CD8-positive, alpha-beta T cell (primary cell): ENCODE measurements at places on chromosomes 3 and 15.

- DNase-seq: no peak
Observed at GRCh38 chr15:55247311-55247710, 42.3 kb downstream of the RAB27A start.

DNA sequence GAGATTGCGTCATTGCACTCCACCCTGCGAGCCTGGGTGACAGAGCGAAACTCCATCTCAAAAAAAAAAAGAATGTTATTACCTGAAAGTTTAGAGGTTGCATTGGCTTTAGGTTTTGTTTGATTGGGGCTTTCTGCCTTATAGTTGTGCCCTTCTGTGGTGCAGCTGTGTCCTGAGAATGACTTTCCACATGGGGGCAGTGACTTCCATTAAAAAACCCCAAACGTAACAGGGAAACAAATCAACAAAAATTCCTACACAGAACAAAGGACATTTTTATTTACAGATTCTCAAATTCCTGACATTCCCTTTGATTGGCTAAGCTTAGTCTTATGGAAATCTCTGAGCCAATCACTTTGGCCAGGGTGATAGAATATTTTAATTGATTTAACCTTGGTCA is 154.1 kb upstream of the GPR149 start:
- no peak for DNase-seq

DNA sequence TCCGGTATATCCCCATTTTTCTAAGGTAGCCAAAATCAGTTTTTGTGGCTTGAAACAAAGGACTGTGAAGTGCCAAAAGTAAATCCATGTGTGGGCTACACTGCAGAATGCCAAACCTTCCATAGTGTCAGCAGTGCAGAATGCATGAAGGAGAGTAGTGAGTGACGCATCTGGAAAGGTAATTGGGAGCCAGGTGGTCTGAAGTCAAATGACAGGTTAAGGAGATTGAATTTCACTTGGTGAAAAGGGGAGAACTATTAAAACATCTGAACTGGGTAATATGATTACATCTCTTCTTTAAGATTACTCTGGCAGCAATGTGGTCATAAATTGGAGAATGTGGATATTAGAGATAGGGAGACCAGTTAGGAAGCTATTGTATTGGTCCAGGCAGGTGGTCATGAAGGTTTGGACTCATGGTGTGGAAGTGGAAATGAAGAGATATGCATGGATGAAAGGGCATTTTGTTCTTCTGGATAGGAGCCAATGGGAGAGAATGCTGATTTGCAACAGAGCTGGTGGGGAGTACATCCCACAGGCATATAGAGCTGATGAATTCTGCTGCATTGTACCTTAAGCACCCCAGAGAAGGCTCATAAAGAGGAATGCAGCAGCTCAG is 118.2 kb downstream of the ECT2 start:
- DNase-seq: no peak

DNA sequence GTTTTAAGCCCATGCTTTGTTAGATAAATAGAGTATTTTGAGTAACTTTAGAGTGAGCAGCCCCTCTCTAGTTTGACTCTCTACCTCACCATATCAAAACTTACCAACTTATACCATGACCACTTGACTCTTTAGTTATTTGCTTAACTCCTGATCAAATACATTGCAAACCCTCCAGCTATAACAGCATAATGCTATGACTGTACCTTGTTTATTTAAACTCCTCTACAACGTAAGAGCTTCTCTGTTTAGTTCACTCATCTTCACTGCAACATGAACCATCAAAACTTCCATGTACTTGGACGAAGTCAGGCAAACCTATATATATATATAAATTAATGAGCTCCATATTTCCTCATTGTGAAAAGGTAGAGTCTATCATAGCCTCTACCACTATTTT is 218.2 kb downstream of the DPH6 start:
- no peak for DNase-seq

DNA sequence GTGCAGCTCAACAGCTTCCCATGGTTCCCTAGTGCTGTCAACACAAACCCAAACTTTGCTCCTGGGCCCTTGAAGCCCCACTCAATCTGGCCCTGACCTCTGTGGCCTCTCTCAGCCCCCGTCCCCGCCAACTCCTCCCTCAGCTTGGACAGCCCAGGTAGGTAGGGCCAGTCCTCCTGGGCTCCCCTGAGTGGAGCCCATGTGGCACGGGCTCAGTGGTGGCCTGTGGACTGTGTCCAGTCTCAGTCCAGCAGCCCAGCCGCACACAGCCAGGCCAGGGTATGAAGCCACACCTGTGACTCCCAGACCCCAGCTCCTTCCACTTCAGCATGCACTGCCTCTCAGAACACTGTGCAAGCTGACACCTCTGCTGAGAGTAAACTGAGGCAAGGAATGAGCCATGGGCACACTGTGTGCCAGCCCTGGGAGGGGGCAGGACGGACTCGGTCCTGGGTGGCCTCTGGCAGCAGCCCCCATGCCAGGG is 11.5 kb downstream of the PLXND1 start:
- no peak for DNase-seq

DNA sequence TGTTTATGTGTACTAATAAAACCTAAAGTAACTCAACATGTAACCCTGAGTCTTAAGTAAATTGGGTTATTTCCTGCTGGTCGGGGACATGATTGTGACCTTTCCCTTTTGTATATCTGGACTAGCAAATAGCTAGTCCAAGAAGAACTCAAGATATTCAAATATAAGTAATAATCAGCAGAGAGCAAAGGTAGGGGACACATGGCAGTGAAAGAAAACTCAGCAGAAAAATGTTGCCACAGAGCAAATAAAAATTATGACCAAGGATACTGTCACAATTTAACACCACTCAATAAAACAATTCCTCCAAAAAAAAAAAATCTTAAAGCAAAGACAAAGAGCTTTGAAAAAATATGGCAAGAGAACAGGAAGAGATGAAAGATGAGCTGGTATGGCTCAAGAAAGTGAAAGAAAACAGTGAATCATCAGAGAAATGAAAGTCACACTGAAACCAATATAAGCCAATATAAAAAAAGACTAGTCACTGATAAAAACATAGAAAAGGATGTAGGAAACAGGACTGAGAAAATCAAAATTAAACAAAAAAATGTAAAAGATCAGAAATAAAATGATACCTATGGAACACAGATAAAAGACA is 43.4 kb downstream of the HLTF start:
- no peak for DNase-seq

DNA sequence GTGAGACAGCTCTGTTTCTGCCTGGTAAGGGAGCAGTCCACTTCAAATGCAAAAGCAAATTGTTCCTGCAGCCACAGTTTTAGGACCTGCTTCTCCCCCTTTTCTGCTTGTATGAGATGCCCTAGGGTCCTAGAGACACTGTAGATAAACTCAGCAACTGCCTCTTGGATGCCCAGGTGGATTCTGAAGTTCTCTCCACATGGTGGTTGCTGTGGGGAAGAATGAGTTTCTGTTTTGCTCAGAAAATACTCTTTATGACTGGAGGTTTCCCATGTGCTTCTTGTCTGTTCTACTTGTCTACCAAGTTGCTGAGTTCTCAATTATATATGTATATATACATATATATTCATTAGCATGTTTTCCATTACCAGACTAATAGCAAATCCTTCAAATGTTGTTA is 5.6 kb upstream of the ZNF80 start:
- DNase-seq: no peak

DNA sequence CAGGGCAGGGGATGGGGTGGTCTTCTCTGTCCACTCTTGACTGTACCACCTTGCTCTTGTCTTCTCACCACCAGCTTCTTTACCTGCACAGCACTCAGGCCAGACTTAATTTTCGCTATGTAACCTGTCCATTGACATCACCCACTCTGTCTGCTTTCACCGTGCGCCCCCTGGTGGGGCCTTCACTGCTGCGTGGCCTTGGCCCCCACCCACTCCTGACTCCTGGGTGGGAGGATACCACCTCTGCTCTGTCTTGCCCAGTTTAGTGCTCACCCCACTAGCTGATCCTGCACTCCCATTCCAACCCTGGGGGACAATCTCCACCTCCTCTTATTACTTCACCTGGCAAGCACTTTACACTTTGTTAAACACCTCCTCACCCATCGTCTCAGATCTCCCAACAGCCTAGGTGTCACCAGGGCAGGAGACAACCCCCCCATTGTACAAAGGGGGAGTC is 17.7 kb downstream of the PTH1R start:
- peak; percentile 66 for DNase-seq

DNA sequence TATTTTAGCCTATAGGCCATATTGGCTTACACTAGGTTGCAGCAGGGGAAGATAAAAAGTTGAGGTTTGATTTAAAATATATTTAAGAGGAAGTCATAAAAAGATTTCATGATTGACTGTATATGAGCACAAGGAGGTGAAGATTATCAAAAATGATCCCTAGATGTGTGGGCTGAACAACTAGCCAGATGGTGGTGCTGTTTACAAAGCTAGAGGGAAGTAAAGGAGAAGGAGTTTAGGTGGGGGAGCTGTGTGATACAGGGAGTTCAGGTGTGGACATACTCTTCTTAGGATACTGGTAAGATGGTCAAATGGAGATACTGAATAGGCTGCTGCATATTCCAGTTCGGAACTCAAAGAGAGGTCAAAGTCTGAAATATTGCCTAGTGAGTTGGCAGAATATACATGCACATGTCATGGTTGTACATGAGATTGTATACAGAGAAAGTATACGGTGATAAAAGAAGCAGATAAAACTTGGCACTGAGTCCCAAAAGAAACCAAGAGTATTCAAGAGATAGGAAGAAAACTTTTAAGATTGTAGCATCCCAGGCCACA is 727.8 kb downstream of the NLGN1 start:
- no peak for DNase-seq

- DNase-seq: peak; percentile 6
Observed at GRCh38 chr3:142180761-142181362, 31.5 kb upstream of the TFDP2 start.

DNA sequence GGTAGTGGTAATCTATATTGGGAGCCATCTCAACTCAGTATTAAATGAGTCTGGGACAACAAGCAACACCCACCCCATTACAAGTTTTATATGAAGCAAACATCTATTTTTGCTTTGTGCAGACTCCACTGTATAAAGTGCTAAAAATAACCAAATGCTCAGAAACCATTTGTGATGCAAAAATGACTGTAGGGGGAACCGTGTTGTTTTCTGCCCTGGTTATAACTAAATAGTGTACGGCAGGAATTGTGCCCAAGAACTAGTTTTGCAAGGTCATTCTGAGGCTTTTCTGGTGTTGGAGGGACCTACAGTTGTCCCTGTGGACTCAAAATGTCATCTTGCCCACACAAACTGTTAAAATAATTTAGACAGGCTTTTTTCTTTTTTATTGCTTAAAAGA is 88.3 kb downstream of the ITPR1 start:
- DNase-seq: no peak

DNA sequence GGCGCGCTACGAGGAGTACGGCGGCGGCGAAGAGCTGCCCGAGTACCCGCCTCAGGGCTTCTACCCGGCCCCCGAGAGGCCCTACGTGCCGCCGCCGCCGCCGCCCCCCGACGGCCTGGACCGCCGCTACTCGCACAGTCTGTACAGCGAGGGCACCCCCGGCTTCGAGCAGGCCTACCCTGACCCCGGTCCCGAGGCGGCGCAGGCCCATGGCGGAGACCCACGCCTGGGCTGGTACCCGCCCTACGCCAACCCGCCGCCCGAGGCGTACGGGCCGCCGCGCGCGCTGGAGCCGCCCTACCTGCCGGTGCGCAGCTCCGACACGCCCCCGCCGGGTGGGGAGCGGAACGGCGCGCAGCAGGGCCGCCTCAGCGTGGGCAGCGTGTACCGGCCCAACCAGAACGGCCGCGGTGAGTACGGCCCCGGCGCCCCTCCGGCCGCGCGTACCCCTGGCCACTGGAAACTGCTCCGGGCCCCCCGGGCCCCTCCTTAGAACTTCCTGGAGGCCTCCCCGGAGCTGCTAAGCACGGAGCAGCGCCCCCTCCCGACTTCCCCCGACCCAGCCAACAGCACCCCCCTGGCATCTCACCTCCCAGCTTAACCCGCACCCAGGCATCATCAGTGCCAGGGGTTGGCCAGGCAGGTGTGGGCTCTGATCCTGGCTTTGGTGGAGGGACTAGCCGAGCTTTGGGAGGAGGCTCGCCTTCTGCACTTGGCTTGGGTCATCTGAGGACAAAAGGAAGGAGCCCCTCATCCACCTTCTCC is 1.4 kb downstream of the LOXL1 start:
- DNase-seq: peak; percentile 87

- DNase-seq: no peak
Observed at GRCh38 chr3:151445273-151446001, 15.4 kb downstream of the IGSF10 start.

DNA sequence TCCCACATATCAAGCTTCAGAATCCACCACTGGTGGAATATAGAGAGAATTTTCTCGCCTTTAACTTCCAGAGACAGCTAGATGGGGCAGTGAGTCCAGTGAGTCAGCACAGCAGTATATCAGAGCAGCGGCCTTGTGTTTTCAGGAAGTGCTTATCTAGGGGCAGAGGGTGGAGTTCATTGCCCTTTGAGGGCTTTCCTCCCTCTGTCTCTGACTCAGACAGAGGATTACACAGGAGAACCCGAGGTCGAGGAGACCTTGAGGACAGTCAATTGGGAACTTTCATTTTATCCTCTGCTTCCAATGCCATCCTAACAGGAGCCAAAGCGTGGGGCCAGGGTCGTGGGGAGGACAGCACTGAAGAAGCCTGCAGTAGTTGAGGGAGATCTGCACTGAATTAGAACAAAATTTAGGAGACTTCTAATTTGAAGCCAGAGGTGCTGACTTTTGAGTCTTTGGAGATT is 109.6 kb upstream of the UMPS start:
- DNase-seq: peak; percentile 9

GRCh38 chr3:172087198-172087597 is 47.8 kb downstream of the FNDC3B start:
- DNase-seq: no peak

- no peak for DNase-seq
Observed at GRCh38 chr3:149650828-149651227, 7.0 kb downstream of the WWTR1 start.

DNA sequence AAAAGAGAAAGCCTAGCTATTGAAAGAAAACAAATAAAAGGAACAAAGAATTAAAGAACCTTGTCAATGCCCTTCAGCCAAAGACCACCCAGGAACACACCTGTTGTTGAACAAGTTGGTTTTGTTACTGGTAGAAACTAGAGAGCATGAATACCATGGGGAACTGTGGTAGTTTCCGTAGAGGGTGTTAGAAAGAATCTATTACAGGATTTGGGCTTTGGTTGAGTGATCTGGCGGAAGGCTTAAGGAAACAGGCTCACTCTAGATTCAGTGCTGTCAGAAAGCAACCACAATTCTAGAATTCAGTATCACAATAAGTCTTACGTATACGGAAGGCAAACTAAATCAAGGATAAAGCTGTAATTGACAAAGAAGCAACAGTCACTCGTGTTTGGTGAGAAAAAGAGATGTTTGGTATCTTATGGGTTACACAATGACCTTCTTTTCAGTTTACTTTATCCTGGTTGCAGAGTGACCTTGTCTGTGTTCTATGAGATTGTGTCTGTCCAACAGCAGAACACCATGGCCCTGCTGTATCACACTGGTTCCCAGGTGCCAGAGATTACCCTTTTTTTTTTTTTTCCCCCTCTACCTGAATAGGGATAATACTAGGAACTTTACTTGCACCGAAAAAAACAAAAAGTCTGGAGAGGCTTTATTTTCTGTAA is 265.9 kb downstream of the SHQ1 start:
- DNase-seq: no peak

- DNase-seq: no peak
Observed at GRCh38 chr15:68784206-68784605, 36.5 kb downstream of the ANP32A start.
